Forelimb muscle (tissue), 1 donor: ENCODE measurements at places on chromosomes 6 and 20. TPM values are rescaled to one million over a fixed set of nuclear protein-coding genes. Genes with fewer than 3 reads are reported as not detected.

The ADGRG6 gene
- polyA plus RNA-seq: 11.2 TPM

The PPT2 gene
- polyA plus RNA-seq: 34.6 TPM

The INSM1 gene
- polyA plus RNA-seq: 0.14 TPM

The ECT2L gene
- polyA plus RNA-seq: 0.29 TPM

The UNC5CL gene
- 3.1 TPM for polyA plus RNA-seq

The CCN5 gene
- polyA plus RNA-seq: 0.06 TPM

The SIGLEC1 gene
- 3.4 TPM for polyA plus RNA-seq

The BMP7 gene
- polyA plus RNA-seq: 3.4 TPM

The BMP2 gene
- 1.8 TPM for polyA plus RNA-seq

The ARMC2 gene
- 7.8 TPM for polyA plus RNA-seq

The FAM229B gene
- 19.8 TPM for polyA plus RNA-seq

The TRIM31 gene
- polyA plus RNA-seq: not detected

The PLN gene
- polyA plus RNA-seq: 5.4 TPM

The GFRA4 gene
- polyA plus RNA-seq: not detected

The SPATA2 gene
- polyA plus RNA-seq: 5.7 TPM

The ERVFRD-1 gene
- polyA plus RNA-seq: 0.15 TPM

The CST4 gene
- polyA plus RNA-seq: not detected

The TMEM217 gene
- polyA plus RNA-seq: 0.71 TPM

The TSPO2 gene
- 0.70 TPM for polyA plus RNA-seq

The ENPP1 gene
- 11.3 TPM for polyA plus RNA-seq

The GSTA1 gene
- not detected for polyA plus RNA-seq

The MRPL2 gene
- 43.9 TPM for polyA plus RNA-seq

The EEF1A2 gene
- 1,049 TPM for polyA plus RNA-seq

The C20orf202 gene
- polyA plus RNA-seq: 0.39 TPM

The PXDC1 gene
- 20.8 TPM for polyA plus RNA-seq

The HUS1B gene
- polyA plus RNA-seq: 0.14 TPM

The ZSCAN23 gene
- polyA plus RNA-seq: 6.8 TPM

The LPA gene
- polyA plus RNA-seq: not detected

The TP53TG5 gene
- 0.68 TPM for polyA plus RNA-seq

The BNIP5 gene
- 0.09 TPM for polyA plus RNA-seq

The OR2B2 gene
- polyA plus RNA-seq: not detected

The WFDC10B gene
- polyA plus RNA-seq: not detected

The PRKN gene
- 4.6 TPM for polyA plus RNA-seq

The OR12D3 gene
- polyA plus RNA-seq: not detected

The FRS3 gene
- polyA plus RNA-seq: 6.3 TPM

The PI16 gene
- polyA plus RNA-seq: 13.6 TPM

The PI3 gene
- polyA plus RNA-seq: not detected

The GRM4 gene
- 2.2 TPM for polyA plus RNA-seq

The RIPPLY2 gene
- not detected for polyA plus RNA-seq

The EDN3 gene
- 24.8 TPM for polyA plus RNA-seq

The THBS2 gene
- 33.9 TPM for polyA plus RNA-seq

The HSD17B8 gene
- polyA plus RNA-seq: 11.6 TPM

The PTCRA gene
- polyA plus RNA-seq: not detected

The SLC32A1 gene
- polyA plus RNA-seq: not detected

The ALDH5A1 gene
- polyA plus RNA-seq: 8.3 TPM

The B3GAT2 gene
- 1.3 TPM for polyA plus RNA-seq
